ENCODE measurements at places on chromosomes 16 and 17.

DNA sequence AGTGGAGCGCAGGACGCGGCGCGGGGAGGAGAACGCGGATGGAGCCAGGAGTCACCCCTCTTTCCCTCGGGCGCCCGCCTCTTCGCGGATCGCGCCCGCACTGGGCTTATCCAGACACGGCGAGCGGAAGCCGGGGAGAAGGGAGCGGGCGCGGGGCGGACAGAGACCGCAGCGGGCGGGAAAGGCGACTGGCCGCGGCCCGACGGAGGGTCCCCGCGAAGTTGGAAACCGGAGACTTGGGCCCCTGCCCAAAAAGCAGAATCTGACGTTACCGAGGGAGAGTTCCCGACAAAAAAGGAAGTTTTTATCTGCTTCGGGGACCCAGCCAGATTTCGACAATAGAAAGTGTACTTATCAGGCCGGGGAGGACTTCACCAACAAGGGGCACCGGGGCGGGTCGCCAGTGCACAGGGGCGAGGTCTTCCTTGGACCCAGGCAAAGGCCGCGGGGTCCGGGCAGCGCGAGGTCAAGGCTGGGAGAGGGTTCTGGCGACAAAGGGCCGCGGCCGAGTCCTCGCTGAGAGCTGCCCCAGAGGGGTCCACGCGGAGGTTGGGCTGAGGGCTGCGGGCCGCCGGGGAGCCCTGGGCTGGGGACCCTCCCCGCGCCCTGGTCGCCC, 519 bp downstream of the ST6GALNAC2 start:
- no peak for DNase-seq

DNA sequence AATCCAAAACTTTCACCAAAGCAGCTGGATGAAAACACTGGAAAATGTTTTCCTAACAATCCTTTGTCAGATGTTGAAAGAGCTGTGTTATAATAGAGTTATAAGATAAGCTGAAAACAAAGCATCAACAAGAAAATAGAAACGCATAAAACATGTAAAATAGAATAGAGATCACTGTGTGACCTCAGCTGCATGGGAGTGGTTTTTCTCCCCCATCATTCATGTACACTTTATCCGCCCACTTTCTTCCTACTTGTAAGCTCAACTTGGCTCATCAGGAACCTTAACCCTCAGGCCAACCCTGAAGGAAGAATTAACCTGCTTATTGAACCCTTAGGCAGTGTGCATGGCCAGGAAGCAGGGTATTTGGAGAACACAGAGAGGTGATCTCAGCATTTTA, 238.5 kb upstream of the PMFBP1 start:
- no peak for DNase-seq

GRCh38 chr17:65896889-65897288, 295.0 kb downstream of the CEP112 start:
- no peak for DNase-seq

GRCh38 chr16:81752876-81753227, 26.2 kb upstream of the PLCG2 start:
- no peak for DNase-seq

- DNase-seq: no peak
These were observed 773 bp upstream of the PPM1D start for GRCh38 chr17:60599220-60599619.

DNA sequence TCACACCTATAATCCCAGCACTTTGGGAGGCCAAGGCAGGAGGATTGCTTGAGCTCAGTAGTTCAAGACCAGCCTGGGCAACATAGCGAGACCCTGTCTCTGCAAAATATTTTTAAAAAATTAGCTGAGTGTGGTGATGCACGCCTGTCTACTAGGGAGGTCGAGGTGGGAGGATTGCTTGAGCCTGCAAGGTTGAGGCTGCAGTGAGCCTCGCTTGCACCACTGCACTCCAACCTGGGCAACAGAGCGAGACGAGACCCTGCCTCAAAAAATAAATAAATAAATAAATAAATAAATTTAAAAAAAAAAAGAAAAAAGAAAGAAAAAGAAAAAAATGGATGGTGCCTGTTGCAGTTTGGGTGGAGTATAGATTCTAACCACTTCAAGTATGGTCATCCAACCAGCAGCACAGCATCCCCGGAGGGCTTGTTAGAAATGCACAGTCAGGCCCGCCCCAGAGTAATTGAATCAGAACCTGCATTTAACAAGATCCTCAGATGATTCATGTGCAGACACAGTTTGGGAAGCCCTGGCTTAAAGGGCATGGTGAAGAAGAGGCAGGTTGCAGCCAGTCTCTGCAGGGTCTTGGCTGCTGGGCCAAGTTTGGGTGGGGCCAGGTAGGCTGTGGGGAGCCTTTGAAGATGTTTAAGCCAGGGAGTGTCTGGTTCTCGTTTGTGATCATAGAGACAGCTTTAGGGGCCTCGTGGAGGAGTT, 40.8 kb downstream of the MRC2 start:
- peak; percentile 24 for DNase-seq

GRCh38 chr17:7191571-7192270, 12.6 kb upstream of the ASGR1 start:
- DNase-seq: peak; percentile 60

DNA sequence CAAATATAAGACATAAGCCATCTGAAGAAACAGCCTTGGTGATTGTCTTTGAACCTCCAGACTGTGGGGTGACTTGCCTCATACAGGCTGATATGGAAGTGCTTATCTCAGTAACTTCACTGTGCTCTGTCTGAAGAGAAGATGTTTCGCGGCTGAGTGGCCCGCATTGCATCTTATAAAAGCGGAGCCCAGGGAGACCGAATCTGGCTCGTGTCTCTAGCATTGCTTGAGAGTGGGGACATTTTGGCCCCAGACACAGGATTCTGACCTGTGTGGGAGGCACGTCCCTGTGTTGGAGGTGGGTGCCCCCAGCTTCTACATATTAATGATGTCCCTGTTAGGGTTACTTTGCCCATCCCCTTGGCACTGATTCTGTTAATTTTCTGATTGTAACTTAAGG, 66.4 kb downstream of the METRNL start:
- no peak for DNase-seq
